ENCODE measurements at places on chromosomes 11 and 22.

DNA sequence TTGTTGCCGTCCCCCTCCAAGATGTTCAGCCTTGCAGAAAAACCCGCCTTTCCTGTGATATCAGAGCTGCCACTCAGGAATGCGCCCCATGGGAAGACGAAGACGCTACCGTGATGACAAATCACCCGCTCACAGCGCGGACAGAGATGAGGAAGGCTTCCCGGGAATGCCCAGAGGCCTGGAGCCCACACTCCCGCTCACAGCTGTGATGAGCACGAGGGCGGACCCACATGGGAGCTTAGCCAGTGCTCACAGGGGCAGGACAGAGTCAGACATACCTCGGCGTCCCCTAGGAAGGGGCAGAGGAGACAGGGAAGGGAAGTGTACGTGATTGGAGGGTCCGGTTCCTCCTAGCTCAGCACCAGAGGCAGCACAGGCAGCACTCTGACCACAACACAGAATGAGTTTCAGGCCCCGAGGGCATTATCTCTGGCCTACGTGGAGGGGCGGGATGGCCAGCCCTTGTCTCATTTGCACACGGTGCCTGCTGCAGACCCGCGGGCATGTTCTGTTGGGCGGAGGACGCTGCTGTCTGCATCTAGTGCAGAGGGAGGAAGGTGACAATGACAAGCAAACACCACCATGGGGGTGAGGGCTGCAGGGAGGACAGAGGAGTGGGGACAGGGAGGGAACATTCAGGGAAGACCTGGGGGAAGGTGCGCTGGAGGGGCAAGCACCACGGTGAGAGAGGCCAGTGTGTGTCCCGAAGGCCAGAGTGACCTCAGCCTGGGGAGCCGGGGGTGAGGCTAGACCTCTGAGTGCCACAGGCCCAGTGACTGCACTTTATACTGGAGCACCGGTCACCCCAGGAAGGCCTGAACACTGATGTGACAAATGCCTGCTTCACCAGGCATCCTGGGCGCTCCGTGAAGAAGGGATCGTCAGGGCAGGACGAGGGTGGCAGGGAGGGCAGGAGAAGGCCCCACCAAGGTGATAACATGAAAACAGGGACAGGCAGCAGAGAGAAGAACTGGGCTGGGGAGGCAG, 79.6 kb downstream of the CELSR1 start:
- DNase-seq, result no peak

- peak; percentile 69 for DNase-seq
Observed at GRCh38 chr11:33687733-33688479, 12.7 kb downstream of the C11orf91 start.

- DNase-seq, result no peak
Observed at GRCh38 chr22:46748908-46749675, 11.0 kb upstream of the CERK start.

DNA sequence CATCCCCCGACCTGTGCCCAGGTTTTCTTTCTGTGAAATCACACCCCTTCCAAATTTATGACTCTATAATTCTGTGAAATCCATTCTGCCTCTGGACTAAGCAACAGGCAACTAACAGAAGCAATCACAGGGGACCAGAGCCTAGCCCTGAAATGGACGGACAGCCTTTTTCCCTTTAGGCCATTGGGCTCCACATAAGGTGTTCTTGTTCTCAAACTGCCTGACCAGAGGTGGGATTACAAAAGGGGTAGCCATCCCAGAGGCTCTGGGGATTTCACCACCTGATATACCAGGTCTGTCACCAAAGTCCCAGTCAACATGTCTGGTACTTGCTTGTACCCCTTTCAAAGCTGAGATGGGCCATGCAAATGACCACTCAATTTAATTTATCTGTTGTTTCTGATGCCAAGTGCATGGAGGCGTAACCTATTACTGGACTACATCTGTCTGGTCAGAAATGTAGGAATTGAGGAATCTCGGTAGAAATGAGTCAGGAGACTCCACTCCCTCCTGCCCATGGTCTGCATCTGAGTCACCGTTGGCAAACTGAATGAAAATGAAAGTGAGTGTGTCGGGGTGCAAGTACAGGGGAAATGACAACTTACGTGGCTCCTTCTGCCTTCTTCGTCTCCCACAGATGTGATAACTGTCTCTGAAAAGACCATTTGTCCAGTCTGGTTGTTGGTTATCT, 10.2 kb downstream of the DKK3 start:
- DNase-seq, result no peak

DNA sequence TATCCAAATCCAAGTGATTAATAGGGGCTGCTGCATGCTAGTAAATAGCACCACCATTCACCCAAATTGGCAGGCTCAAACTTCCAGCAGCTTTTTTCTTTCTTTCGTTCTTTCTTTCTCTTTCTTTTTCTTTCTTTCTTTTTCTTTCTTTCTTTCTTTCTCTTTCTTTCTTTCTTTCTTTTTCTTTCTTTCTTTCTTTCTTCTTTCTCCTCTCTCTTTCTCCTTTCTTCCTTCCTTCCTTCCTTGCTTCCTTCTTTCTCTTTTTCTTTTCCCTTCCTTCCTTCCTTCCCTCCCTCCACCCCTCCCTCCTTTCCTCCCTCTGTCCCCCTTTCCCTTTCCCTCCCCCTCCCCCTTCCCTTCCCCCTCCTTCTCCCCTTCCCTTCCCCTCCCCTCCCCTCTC, 81.5 kb downstream of the PDE3B start:
- DNase-seq, result no peak

- no peak for DNase-seq
Observed at GRCh38 chr11:14583252-14584034, 60.2 kb upstream of the PDE3B start.

GRCh38 chr11:67648796-67649613, 1.5 kb downstream of the ACY3 start:
- DNase-seq, result no peak

- DNase-seq, result peak; percentile 67
Observed at GRCh38 chr11:4539603-4540219, 5.3 kb upstream of the OR52M1 start.

- no peak for DNase-seq
Observed at GRCh38 chr11:121651257-121651605, 198.5 kb upstream of the SORL1-AS1 start.

- DNase-seq, result no peak
Observed at GRCh38 chr11:102936864-102937509, 18.5 kb downstream of the MMP13 start.

DNA sequence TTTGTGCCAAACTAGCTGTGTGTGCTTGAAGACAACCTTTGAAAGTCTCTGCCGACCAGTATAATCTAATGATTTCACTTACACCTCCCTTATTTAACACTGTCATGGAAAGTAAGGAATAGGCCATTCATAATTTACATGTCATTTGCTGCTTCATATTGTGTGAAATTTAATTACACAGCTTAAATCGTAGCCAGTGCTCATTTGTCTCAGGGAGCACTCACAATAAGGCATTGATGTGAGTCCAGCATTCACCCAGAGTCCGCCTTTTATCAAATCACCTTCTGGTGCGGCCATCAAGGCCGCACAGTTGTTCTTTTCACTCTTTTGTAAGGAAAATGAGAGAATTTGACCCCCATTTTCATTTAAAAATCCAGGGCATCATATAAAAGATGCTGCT, 46.9 kb downstream of the PAX6 start:
- no peak for DNase-seq

- DNase-seq, result no peak
Observed at GRCh38 chr11:73854680-73855079, 22.0 kb downstream of the COA4 start.

DNA sequence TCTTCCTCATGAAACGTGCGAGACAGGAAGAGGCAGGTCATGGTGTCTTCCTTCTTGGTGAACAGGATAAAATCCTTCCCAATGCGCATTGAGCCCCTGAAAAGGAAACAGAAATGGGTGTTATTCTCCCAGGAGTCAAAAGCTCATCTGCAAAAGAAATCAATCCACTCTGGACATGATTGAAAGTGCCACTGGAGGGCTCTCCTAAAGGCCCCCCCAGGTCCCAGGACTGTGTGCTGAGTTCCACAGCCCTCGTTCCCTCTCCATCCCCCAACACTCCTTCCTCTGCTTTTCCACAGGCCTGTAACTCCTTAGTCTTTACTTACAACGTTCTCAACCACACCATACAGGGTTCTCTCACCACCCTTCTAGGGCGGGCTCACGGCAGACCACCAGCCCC, 22.2 kb downstream of the MORC2 start:
- DNase-seq, result no peak

- DNase-seq, result no peak
Observed at GRCh38 chr22:11598492-11599440, 3929.2 kb upstream of the OR11H1 start.

DNA sequence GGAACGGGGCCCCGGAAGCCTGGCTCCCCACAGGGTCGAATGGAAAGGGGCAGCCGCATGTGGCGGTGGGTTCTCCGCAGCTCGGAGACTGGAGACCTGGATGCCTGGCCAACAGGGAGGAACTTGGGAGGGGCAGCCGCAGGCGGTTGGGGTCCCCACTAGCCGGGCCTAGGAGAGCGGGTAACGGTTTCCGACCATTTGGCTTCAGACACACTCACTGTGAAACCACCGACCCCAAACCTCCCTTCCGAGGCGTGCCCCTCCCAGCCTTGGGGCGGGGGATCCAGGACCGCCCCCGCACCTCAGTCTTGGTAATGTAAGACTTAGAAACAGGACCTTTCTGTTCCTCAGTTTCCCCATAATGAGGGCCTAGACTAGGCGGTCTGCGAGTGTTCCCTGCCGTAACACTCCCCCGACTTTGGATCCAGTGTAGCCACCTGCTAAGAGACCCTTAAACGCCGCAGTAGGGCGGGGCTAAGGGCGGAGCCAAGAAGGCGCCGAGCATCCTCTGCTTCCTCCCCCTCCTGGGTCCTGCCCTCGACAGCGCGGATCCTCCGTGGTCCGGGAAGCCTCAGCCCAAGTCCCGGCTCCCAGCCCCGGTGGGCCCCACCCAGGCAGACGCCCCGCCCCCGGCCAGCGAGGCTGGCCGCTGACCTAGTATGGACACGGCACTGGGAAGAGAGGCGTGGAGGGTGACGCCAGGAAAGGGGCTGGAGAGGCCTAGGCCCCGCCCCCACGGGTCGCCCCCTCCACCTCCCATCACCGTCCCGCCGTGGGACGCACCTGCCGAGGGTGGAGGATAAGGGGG, 1.8 kb upstream of the RASGRP2 start:
- peak; percentile 94 for DNase-seq

DNA sequence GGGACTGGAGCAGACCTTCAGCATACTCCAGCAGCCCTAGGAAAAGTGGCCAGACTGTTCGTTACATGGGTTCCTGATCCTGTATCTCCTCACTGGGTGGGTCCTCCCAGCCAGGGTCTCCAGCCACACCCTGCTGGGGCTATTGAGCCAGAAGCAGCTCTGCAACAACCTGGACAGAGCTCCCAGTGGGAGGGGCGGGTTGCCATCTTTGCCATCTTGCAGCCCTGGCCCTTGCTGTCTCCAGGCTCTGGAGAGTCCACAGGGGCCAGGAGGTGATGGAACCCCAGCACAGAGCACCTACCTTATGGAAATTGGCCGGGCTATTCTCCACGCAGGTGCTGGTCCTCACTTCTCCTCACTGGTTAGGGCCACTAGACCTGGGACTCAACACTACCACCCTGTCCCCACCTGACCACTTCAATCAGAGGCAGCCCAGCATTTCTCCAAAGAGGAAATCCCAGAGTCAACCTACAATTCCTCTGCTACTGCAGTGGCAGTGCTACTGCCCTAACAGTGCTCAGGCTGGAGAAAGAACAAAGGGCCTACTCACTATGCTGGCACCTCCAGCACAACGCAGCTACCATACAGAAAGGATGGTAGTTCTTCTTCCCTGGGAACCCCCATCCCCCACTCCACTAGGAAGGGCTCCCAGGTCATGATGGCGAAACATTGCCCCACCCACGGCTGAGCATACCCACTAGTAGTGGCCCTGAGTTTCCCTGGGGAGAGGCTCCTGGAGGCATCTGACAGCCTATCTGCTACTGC, 290.2 kb upstream of the NCAM1 start:
- DNase-seq, result no peak

GRCh38 chr11:61080986-61081590, 21.2 kb upstream of the CD5 start:
- DNase-seq, result no peak

GRCh38 chr11:102497061-102497460, 33.5 kb downstream of the MMP7 start:
- DNase-seq, result no peak
